ENCODE measurements at places on chromosomes 6 and 20.

GRCh38 chr6:138431256-138432062 is 27.4 kb downstream of the HEBP2 start:
- DNase-seq = no peak

GRCh38 chr6:119259027-119259426 is 90.5 kb downstream of the MAN1A1 start:
- DNase-seq = no peak

DNA sequence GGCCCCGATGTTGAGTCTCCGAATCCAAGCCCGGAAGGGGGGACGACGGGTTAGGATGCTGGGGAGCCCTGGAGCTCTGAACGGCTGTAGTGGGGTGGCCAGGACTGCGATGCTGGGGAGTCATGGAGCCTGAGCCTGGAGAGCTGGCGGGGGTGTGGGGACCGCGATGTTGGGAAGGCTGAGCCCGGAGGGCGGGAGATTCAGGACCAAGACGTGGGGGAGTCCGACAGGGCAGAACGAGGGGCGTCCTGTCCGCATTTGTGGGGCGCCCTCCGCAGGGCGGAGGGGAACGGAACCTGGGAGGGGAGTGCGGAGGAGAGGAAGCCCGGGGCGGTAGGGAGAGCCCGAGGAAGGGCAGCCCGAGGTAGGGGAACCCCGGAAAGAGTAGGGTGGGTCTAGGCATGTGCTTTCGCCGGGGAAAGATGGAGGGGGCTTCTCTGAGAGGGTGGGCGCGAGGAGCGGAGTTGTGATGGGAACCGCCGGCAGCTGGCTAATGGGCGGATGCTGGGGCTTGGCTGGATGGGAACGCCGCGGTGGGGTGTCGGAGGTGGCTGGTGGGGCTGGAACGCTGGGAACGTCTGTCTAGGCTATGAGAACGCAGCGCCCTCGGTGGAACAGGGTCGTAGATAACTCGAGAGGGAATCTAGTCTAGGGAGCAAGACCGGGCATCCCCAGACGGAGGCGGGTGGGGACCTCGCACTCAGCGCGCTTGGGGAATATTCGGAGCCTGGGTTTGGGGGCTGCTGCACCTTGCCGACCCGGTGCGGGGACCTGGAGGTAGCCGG is 684 bp downstream of the PAQR8 start:
- peak; percentile 53 for DNase-seq

DNA sequence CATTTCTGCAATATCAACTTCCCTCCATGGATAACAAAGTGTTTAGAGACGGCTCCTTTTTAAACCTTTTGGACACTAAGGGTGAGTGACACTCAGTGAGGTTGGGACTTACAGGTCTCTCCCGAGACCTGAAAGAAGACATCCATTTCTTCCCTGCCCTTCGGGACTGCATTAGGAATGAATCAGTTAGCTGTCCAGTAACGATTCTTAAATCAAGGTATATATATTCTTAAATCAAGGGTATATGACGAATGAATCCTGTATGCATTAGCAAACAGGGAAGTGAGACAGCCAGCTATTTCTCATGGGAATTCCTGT is 52.9 kb downstream of the EDN1 start:
- DNase-seq = no peak

- no peak for DNase-seq
Observed at GRCh38 chr6:3678946-3679345, 72.6 kb downstream of the PXDC1 start.

GRCh38 chr20:56004007-56004406 is 1.3 kb downstream of the CBLN4 start:
- no peak for DNase-seq
